IMR-90 (cell line): ENCODE measurements at places on chromosomes 6 and 20. TPM values are rescaled to one million over a fixed set of nuclear protein-coding genes. Genes with fewer than 3 reads are reported as not detected.

The HCRTR2 gene
- under 0.01 TPM in 1 of 2 replicates, not detected in the other for total RNA-seq

The PRDM1 gene
- 2.3 and 6.9 TPM in 2 replicates for total RNA-seq

DNA sequence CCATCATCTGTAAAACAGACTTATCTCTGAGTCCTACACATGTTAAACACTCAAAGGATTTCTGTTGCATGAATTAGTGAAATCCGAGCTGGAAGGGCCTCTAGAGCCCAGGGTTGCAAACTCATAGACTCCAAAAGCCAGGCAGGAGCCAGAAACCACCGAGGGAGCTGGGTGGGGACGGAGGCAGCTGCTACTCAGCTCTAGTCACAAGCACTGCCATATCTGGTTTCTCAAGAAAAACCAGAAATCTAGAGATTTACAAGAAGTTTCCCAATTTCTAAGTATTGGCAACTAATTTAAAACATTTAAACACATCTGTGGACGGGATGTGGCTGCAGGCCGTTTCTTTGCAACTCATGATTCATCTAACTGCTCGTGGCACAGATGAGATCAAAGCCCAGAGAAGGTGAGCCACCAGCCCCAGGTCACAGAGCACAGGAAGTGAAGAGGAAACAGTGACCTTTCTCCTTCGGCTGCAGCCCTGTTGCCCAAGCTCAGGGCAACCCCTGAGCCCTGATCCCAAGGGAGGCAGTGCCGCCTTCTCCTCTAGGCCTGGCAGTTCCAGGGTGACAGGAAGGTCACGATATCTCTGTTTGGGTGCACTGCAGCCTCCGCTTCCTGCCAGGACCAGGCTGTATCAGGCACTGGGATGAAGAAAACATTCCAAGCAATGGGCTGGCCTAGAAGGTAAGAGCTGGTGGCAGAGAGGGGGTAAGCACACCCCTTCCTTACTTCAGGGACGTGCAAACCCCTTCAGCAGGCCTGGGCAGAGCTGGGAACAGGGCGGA is 26.4 kb upstream of the PTGIS start:
- DNase-seq = peak; percentile 87

The SMPD2 gene
- 8.3 and 9.0 TPM in 2 replicates for total RNA-seq

The TAB2 gene
- 20.8 and 21.4 TPM in 2 replicates for total RNA-seq

DNA sequence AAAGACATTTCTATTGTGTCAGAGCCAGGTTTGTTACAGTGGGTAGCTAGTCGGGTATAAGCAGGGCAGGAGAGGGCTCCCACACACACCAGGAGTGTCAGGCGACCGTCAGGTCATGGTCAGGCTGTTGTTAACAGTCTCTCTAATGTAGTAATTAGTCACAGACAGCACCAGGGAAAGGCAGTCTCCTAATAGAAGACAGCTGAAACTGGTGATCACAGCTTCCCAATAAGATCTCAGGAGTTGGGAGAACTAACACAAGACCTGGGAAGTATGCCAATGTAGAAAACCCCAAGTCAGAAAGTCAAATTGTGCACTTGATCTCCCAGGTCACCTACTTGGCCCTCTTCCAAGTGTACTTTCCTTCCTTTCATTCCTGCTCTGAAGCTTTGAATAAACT is 53.0 kb upstream of the GPR6 start:
- no peak for DNase-seq

GRCh38 chr6:87378947-87379346 is 28.8 kb upstream of the CFAP206 start:
- DNase-seq = no peak

The MRAP2 gene
- total RNA-seq = under 0.01 TPM in 1 of 2 replicates, not detected in the other

GRCh38 chr6:14703586-14703985 is 542.3 kb upstream of the JARID2 start:
- DNase-seq = peak; percentile 82

The ROS1 gene
- total RNA-seq = under 0.01 TPM in 2 replicates

DNA sequence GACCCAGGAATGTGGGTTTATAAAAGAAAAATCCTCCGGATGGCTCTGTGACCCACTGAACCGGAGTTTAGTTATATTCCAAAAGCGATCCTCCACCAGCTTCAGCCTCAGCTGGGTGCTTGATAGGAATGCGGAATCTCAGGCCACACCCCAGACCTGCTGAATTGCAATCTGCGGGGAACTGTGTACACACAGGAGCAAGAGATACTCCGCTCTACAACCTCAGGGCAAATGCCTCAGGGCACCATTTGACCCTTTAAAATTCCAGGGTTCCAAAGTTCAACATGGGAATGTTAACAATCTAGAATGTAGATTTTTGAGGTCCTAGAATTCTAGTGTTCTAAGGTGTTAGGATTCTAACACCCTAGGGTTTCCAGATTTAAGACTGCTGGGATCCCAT is 10.8 kb downstream of the BPIFA2 start:
- no peak for DNase-seq

The PBOV1 gene
- total RNA-seq = not detected in 2 replicates

DNA sequence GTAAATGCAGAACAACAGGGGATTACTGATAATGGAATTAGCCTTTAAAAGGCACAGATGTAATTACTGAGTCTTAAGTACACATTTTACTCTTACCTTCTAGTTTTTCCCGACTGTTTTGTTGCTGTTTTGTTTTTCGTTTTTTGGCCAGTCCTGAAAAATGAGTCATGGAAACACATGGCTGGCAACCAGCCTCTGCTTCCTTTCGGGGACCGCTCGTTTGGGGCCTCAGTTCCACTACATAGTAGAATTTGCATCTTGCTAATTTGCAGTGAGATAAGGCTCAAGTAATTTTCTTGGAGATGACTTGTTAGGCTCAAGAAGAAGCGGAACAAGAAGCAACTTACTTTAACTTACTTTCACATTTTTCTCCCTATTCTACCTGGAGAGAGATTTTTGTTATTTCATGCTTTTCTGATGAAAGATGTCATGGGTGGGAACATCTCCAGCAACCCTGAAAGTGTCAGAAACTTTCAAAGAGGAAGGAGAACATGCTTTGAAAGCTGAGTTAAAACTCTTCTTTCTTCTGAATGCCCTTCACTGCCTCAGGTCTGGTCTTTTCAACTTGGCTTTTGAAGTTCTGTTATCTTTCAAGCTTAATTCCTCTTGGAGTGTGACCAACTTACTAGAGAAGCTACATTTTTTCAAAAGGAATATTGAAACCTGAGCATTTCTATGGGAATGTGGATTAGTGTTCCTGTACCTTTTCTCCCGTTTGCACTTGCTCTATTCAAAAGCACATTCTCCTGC is 71.5 kb upstream of the HDAC2 start:
- DNase-seq = no peak

DNA sequence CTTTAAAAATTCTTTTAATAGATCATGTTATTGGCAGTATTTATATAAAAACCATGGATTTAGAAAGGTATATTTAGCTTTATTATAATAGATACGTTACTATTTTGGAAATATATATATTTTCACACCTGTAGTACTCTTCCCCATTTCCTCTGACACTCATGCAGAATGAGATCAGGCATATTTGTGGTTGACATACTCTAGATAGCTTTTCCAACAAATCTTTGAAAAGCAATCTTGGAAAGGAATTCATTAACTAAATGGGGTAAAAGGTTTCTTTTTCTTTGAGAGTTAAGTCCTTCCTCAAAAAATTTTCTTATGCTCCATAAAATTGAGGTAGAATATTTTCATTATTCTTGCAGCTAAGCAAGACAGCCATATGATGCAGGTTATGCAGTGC is 14.5 kb downstream of the ASF1A start:
- DNase-seq = peak; percentile 30

The BEND3 gene
- 1.8 and 1.9 TPM in 2 replicates for total RNA-seq

GRCh38 chr6:40075056-40075590 is 140.9 kb upstream of the MOCS1 start:
- no peak for DNase-seq

GRCh38 chr20:47792021-47792618 is 6.8 kb upstream of the SULF2 start:
- peak; percentile 84 for DNase-seq

The NINL gene
- 3.0 and 3.6 TPM in 2 replicates for total RNA-seq

DNA sequence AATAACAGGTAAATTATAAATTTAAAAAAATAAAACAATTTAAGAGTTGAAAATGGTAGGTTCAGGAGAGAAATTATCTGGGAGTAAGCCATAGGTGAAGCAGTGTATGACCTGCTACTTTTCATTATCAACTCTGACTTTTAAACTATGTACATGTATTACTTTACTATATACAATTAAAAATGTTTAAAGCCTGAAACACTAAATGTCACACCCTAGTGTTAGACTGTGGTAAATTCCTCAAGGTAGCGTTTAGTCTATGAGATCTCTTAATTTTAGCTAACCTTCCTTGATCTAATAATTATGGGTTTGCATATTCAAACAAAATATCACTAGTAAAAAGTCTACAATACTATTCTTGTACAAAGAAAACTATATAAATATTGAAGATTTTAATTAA is 22.3 kb upstream of the TBC1D32 start:
- DNase-seq = no peak

The PDE10A gene
- 12.4 and 15.8 TPM in 2 replicates for total RNA-seq

The NOX3 gene
- not detected in 2 replicates for total RNA-seq

The F13A1 gene
- total RNA-seq = not detected in 2 replicates

The ZNF337 gene
- total RNA-seq = 15.8 and 16.5 TPM in 2 replicates

GRCh38 chr20:21840991-21841390 is 135.5 kb downstream of the PAX1 start:
- no peak for DNase-seq

GRCh38 chr6:43724354-43724753 is 36.8 kb upstream of the MRPS18A start:
- no peak for DNase-seq

The CCDC28A gene
- total RNA-seq = 6.8 and 8.9 TPM in 2 replicates

DNA sequence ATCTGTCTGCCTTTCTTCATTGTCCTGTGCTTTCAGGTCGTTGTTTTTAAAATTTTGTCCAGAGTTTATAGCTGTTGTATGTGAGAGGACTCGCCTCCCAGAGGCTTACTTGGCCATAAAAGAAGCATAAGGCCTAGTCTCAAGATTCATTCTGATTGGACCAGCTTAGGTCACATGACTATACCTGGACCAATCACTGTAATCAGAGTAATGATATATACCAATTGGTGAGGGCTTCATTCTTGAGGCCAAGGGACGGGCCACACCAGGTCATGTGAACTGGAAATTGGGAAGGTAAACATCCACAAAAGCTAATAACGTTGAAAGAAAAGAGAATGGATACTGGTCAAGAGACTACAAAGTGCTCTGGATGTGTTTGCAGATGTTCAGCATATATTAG is 141.4 kb upstream of the SULF2 start:
- DNase-seq = no peak

GRCh38 chr6:67883500-67884366 is 751.3 kb upstream of the ADGRB3 start:
- no peak for DNase-seq

DNA sequence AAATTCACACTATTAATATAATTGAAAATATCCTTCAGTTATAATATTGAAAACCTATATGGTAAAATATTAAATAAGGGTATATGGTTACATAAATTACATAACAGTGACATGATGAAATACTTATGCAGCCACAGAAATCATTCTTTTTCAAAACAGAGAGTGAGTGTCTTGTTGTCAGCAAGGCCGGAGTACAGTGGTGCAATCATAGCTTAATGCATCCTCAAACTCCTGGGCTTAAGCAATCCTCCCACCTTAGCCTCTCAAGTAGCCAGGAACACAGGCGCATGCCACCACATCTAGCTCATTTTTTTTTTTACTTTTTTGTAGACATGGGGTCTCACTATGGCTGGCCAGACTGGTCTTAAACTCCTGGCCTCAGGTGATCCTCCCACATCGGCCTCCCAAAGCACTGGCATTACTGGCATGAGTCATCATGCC is 40.4 kb downstream of the FAM8A1 start:
- DNase-seq = peak; percentile 35

- no peak for DNase-seq
Observed at GRCh38 chr20:24033565-24033964, 45.0 kb upstream of the GGTLC1 start.

DNA sequence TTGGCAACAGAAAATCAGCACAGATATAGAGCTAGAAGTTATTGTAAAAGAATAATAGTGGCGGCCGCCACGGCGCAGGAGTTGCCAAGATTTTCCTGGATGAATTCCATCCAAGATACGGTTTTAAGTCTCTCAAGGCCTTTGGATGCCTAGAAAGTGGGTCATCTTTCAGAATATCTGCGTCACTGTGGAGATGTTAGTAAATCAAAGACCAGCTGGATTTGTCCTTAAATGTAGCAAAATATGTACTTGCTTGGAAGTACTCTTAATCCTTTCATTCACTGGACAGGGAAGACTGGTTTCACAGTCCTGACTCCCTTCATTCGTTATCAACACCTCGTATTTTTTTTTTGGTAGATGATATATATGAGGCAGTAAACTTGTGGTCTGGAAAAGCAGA is 83.0 kb downstream of the SLC22A3 start:
- peak; percentile 85 for DNase-seq

- peak; percentile 47 for DNase-seq
Observed at GRCh38 chr6:34981951-34982350, 92.9 kb downstream of the ANKS1A start.

The TUBB1 gene
- total RNA-seq = not detected in 2 replicates

- no peak for DNase-seq
Observed at GRCh38 chr6:48315051-48315719, 204.2 kb upstream of the PTCHD4 start.
